ENCODE measurements at places on chromosomes 16 and 17.

GRCh38 chr16:68943961-68944360 lies 100.6 kb downstream of the TANGO6 start:
- DNase-seq: no peak

DNA sequence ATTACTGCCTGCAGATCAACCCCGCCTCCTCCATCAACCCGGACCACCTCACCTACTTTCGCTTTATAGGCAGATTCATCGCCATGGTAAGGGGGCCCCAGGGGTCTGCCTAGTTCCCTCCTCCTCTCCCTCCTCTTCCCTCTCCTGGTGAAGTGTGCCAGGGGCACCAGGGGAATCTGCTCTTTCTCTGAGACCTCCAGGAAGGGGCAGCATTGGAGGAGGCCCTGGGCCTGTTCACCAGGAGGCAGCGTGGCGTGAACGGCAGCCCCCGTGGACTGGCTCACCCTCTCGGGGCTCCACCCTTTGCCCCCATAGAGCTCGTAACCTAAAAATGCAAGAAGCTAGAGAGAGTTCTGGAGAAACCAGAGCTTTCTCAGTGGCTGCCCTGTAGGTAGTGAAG lies 17.1 kb upstream of the CLEC18A start:
- DNase-seq: no peak

DNA sequence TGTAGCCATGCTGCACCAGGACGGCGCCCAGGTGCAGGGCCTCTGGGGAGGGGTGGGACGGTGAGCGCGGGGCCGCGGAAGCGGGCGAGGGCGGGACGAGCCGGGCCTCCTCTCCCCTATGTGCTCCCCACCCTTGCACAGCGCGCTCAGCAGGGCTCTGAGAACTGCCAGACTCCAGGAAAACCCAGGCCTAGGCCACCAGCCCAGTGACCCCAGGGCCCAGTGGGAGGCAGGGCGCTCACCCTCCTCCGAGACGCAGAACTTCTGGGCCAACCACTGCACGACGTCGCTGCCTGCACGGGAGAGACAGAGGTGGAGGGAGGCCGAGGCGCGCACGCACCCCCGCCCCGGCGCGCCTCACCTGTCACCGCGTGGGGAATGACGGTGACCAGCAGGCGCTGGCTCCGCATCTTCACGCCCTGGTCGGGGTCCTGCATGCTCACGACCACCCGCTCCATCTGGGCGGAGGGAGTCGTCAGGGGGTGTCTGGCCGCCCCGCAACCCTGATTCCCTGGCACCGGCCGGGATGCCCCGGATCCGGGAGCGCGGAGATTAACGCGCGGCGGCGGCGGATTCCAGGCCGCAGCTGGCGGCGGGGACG lies 603 bp downstream of the RGS11 start:
- DNase-seq: no peak

DNA sequence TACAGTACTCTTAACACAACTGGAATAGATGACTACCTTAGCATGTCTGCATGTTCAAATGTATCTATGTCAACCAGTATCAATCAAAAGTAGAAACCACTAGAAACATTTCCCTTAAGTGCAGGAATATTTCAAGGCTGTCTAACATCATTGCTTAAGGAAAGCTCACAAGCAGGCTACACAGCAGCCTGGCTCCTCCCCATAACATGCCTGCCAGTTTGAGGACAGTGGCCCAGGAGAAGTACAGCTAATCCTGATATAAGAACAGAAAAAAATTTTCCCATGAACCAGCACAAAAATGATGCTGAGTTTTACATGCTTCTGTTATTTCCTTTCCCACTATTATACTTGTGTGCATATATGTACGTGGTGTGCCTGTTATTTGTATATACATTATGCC lies 175.1 kb downstream of the MYO1D start:
- no peak for DNase-seq

- no peak for DNase-seq
Measured at GRCh38 chr16:14198572-14198971, 127.5 kb downstream of the MRTFB start.

- no peak for DNase-seq
Measured at GRCh38 chr17:814371-814770, 32.2 kb downstream of the MRM3 start.

GRCh38 chr16:31409433-31409832 lies 16.3 kb downstream of the ITGAD start:
- no peak for DNase-seq

GRCh38 chr17:79809530-79810129 lies 12.8 kb upstream of the CBX8 start:
- no peak for DNase-seq

DNA sequence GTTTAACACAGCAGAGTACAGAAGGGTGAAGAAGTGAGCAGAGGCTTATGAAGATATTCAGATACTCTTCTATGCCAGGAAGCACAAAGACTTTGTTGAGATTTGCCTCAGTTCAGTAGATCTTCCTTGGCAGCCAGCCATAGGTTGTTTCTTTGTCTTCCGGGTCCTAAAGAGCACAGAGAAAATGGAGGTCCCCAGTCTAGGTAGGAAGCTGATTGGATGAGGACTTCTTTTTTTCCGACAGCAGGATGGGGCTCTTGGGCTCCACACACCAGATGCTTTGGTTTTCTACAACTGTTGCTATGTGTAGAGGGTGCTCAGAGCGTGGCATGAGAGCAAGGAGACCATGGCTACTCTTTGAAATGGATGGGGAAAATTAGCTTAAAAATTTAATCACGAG lies 8.3 kb upstream of the CDC6 start:
- no peak for DNase-seq

GRCh38 chr16:74111456-74111982 lies 185.1 kb upstream of the PSMD7 start:
- no peak for DNase-seq

- no peak for DNase-seq
Measured at GRCh38 chr17:34740565-34741520, 161.5 kb downstream of the TMEM132E start.

DNA sequence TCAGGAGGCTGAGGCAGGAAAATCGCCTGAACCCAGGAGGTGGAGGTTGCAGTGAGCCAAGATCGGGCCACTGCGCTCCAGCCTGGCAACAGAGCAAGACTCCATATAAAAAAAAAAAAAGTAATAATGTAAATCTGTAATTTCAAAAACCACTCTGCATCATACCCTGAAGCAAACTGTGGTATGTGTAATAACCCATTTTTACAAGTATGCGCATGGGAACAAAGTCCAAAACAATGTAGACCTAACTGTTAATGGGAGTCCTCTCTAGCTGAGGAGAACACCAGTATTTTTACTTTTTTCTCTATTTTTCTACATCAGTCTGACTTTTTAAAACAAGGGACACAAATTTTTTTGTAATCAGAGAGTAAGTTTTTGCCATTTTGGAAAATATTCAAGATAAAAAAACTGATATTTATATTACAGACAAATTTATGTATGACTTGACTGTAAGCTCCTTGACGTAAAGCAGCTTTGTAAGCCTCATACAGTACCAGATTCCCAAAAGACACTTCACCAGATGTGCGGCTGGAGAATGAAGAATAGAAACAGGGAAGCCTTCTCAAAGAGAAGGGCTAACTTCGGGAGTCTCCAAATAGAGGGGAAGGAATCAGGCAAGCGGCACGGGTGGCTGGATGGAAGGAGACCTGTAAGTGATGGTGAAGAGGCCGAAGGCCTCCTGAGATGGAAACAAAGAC lies 25.7 kb downstream of the CMTM4 start:
- DNase-seq: no peak

- no peak for DNase-seq
Measured at GRCh38 chr17:13323990-13324389, 277.7 kb downstream of the HS3ST3A1 start.

DNA sequence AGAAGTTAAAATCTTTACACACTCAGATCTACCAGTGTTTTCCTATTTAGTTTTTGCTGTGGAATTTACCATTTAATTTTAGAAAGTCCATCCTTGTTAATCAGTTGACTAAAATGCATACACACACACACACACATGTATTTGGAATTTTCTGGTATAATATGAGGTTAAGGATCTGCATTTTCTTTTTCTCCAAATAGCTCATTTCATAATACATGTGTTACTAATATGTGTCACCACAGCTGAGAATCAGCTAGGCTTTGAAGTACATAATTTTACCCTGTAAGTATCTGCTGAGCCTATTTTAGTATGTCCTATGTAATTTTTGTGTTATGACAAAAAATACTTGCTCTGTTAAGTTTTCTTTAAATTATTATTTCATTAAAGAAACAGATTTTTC lies 143.2 kb downstream of the PHKB start:
- DNase-seq: no peak

GRCh38 chr17:43791589-43791988 lies 11.4 kb downstream of the CFAP97D1 start:
- DNase-seq: no peak

- no peak for DNase-seq
Measured at GRCh38 chr17:41360296-41360995, 9.2 kb downstream of the KRT33B start.

DNA sequence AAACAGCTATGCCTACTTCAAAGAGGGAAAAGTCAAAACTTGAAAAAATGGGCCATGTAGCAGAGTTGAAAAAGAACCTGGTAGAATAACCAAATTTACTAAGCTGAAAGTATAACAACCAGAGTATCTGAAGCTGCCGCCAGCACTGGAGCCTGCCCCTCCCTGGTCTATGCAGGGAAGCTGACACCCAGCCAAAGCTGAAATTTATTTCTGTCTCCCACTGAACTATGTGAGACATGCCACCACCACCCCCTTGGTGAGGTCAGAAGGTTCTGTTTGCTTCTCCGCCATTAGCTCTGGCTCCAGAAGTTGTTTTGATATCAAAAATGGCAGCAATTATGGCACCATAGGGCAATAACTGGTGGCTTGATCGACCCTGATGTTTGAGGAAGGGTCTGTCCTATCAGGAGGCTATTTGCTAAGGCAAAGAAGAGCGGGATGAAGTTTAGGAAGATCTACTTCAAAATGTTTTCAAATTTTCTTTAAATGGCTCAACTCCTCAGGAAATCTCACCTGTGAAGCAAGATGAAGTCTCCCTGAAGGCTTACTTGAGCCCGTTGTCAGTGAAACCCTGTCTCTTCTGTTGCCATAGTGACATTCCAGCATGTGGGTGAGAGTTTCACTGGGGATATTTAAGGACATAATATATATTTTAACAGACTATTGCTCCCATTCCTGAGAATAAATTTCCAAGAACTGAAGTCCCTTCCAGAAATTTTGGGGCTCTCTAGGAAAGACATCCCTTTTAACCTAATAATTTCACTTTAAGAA lies 122.0 kb downstream of the COPRS start:
- DNase-seq: no peak

- DNase-seq: no peak
Measured at GRCh38 chr16:30934827-30935557, 11.6 kb downstream of the FBXL19 start.

GRCh38 chr16:27824006-27824405 lies 239.5 kb downstream of the GSG1L start:
- DNase-seq: no peak

DNA sequence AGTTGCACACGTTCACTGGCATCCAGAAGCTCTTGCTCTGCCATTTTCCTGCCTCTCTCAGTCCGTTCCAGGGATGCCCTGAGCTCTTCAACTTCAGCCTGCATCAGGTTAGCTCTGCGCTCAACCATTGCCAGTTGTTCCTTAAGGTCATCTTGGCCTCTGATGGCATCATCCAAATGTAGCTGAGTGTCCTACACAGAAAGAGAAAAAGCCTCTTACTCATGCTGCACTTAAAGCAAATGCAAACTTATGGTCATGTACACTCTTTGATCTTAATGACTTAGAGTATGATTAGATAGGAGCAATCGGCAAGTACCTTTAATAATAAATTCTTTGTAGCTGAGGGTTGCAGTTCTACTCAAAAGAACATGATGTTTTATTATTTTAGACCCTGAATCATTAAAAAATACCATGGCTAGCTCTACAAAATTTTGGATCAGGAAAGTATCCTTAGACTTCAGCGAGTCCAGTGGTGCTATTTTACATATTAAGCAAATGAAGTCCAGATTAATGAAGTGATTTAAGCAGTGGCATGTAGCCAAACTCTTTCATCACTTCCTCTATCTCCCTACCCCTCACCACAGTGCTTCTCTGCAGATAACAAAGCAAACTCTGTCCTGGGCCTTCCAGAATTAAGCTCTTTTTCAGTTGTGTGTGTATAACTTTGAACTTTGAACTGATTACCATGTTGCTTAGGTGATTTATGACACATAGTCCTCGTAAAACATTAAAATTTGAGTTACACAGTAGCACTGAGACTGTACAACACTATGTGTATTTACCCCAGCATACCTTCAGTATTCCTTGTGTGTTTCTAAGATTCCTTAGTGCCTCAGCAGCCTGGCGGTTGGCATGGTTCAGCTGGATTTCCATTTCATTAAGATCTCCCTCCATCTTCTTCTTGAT lies 22.1 kb downstream of the MYH4 start:
- no peak for DNase-seq

DNA sequence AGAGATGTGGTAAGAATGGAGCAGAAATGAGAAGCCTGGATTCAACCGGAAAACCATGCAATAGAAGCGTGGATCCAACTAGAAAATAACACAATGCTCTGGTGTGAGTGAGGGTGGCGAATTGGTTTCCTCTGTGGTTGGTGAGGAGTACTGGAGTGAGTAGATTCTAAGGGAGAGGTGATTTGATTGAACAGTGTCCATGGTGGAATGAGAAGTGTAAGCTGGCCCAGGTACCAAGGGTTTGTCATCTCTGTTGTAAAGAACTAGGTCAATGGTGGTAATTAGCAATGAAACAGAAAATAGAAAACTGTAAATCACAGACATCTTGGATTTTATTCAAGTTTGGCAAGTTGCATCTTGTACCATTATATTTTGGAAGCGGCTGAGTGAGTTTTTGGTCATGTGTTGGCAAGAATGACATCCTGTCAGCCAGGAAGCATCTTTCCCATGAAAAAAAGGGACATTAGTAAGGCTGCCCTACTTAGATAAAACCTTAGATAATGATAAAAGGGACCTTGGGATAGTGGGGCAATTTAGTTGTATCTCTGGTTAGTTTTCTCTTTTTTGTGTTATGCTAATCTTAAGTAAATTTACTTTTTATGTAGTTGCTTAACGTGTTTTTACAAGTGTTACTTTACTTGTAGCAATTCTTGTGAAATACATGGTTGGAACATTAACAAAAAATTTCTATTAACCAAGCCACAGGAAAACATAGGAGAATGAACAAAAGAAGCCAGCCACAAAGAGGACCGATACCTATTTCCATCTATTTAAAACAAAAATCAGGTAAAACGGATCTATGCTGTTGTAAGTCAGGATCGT lies 20.9 kb downstream of the HSD17B2 start:
- no peak for DNase-seq

- DNase-seq: no peak
Measured at GRCh38 chr17:29597361-29598172, 4.6 kb downstream of the ANKRD13B start.

DNA sequence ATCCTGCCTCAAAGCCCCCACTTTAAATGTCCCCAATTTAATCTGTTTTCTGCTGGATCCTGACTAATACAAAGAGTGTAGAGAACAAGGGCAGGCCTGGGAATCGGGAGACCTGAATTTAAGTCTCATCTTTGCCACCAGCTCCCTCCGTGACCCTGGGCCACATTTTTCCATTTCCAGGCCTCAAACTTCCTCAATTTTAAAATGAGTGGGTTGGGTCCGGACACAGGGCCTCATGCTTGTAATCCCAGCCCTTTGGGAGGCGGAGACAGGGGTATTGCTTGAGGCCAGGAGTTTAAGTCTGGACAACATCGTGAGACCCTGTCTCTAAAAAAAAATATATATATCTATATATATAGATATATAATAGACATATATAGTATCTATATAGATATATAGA lies 61.4 kb downstream of the SRL start:
- DNase-seq: no peak

All from cerebellar nuclear complex (tissue), 1 donor.